Umbilical cord (tissue), 2 donors: ENCODE measurements at places on chromosomes 16 and 17. TPM values are rescaled to one million over a fixed set of nuclear protein-coding genes. Genes with fewer than 3 reads are reported as not detected.
A peak's percentile ranks its signal among the peaks of the same experiment; 100 is the strongest.

DNA sequence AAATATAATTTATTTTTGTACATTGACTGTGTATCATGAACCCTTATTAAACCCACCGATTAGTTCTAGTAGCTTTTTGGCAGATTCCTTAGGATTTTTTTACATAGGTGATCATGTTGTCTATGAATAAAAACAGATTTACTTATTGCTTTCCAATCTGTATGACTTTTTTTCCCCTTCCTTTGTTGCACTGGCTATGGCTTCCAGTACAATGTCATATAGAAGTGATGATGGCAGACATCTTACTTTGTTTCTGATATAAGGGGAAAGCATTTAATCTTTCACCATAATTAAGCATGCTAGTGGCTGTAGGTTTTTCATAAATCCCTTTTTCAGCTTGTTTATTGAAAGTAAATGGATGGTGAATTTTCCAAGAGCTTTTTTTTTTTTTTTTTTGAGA lies 28.9 kb upstream of the NACA2 start:
- DNase-seq, result no peak

- peak; percentile 91 for DNase-seq
Observed at GRCh38 chr17:50264263-50265113, 9.8 kb upstream of the TMEM92 start.

- peak; percentile 18 for DNase-seq
Observed at GRCh38 chr16:61858988-61859387, 177.2 kb downstream of the CDH8 start.

- DNase-seq, result no peak
Observed at GRCh38 chr17:51802544-51802943, 356.0 kb downstream of the CA10 start.

- DNase-seq, result peak; percentile 59
Observed at GRCh38 chr17:72556944-72557826, 436.4 kb downstream of the SOX9 start.

GRCh38 chr17:69333561-69333960 lies 6.6 kb upstream of the ABCA5 start:
- no peak for DNase-seq

- DNase-seq, result peak; percentile 89
Observed at GRCh38 chr16:86391984-86392383, 118.3 kb upstream of the FOXF1 start.

GRCh38 chr16:46728806-46729205 lies 19.3 kb downstream of the MYLK3 start:
- no peak for DNase-seq

DNA sequence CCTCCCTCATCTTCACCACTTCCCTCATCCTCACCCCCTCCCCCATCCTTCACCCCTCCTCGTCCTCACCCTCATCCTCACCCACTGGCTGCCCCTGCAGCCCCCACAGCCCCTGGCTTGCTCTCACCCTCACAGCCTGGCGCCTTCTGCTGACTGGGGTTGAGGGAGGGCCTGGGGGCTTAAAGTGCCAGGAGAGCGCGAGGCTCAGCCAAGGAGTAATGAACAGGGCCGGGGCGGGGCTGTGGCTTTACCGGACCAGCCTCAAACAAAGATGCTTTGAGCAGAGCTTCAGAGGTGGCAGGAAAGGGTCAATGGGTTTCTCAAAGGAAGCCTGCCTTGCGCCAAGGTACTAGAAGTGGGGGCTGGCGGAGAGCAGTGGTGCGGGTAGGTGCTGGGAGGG lies at the start of gene PRSS33:
PRSS33 (minus strand) TSS at position 155 of the 400 bp plus-strand sequence. CDS start 1,013 bp downstream, outside the sequence.
- no peak for DNase-seq

GRCh38 chr16:1712791-1713261 lies 6.8 kb downstream of the MAPK8IP3 start:
- DNase-seq, result no peak

DNA sequence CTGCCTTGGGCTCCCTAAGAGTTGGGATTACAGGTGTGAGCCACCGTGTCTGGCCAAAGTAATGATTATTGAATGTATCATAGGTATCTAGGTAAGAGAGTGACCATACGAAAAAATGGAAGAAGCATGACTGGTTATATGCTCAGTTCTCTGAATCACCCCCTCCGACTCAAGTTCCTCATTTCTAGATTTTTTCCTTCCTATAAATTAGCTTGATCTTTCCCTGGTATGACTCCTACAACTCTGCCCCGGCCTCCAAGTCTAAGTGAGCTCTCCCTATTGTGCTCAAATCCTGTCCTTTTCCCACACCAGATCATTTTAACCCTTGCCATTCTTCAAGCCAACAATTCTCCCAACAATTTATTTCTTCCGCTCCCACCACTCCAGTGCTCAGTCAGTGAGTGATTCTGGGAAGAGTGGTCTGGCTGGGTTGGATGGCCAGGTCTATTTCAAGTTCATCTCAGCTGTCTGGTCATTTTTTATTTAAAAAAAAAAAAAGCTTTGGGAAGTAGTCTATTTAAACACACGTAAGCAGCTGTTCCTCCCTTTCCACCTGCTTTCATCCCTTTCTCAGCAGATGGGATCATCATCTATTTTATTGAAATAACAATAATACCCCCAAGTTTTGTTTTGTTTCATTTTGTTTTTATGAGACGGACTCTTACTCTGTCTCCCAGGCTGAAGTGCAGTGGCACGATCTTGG lies 120.2 kb upstream of the HS3ST2 start:
- DNase-seq, result no peak

The BRIP1 gene
- total RNA-seq, result 10.6 TPM

DNA sequence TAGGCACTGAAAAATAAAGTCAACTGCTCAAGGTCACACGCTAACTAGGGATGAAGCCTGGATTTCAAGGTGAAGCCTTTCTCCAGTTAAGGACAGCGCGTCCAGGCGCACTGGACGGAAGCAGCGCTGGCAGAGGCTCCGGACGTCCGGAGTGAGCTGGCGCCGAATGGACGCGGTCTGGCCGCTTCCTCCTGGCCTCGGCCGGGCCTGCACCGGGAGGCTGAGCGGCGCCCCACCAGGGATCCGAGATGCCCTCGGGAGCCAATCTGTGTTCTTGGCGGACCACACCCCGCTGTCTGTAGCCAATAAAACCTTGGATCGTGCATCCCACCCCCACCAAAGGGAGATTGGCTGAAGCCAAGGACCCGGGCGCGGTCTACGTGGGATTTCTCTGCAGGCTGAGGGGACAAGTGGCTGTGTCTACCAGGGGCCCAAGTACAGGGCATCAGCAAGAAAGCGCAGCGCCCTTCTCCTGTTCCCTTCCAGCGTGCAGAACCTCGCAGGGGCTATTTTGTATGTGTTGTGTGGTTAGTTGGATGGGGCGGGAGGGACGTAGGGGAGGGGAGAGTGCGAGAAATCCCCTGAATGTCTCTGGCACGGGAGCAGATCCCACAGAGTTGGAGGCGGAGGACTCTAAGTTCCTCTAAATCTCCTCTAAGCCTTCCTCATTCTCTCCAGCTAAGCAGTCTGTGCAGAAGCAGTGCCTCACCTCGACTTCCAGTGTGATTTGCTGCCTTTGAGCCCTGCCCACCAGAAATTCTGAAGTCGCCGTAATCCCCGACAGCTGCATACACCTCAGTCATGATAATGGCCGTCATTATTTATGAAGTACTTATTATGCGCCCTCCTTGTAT lies 2.5 kb upstream of the AKAP10 start:
- peak; percentile 85 for DNase-seq

The NOMO2 gene
- 72.9 TPM for total RNA-seq

- DNase-seq, result no peak
Observed at GRCh38 chr17:79890706-79891105, 51.5 kb upstream of the CBX4 start.

GRCh38 chr17:46991617-46992016 lies 12.6 kb upstream of the RPRML start:
- no peak for DNase-seq

DNA sequence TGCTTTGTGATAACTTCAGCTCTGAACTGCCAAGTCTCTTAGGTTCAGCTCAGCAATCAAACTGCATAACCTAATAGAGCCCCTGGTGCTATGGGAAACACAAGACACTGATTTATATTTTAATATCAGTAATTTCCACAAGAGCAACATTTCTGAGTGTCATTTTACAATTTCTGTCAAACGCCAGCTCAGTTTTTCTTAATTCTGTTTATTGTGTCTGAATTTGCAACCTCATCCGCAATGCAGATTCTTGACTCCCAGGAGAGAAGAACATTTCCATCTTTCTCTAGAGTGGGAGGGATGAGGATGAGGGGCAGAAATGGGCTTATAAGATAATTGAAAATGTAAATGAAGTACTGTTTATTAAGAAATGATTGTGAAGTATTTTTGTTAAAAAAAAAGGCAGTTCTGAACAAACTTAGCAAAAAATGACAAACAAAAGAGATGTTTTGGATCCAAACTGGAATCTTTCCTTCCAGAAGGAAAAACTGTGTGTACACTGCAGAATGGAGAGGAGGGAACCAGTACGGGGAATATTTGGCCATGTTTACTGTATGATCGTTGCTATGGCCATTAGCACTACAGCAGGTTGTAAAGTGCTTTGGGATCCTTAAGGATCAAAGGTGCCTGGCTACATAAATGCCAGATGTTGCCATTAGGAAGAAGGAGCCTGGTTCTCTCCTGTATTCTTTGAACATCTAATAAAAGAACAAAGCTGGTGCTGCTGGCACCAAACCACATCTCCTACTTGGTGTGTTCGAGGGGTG lies 7.4 kb upstream of the PMFBP1 start:
- DNase-seq, result no peak

DNA sequence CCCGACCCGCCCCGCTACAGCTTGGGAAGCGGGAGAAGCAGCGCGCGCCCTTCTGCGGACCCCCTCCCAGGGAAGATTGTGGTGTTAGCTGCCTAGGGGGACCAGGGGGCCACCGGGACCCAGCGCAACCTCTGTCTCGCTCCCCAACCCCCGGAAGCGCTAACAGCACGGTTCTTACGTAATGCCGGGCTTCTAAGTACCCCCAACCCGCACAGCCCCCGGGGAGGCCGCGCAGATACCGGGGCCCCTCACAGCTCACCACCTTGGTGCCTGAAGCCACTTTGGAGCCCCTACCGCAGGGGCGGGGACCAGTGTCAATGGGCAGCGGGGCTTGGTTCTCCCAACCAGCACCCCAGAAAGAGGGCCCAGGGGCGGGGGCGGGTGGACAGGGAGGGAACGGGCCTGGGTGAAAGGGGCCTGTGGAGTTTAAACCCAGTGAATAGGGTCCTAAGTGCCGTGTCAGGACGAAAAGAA lies 348 bp downstream of the MPP2 start:
- DNase-seq, result no peak

GRCh38 chr16:8804313-8804712 lies 6.7 kb downstream of the PMM2 start:
- DNase-seq, result no peak

The MT1G gene
- total RNA-seq, result not detected

DNA sequence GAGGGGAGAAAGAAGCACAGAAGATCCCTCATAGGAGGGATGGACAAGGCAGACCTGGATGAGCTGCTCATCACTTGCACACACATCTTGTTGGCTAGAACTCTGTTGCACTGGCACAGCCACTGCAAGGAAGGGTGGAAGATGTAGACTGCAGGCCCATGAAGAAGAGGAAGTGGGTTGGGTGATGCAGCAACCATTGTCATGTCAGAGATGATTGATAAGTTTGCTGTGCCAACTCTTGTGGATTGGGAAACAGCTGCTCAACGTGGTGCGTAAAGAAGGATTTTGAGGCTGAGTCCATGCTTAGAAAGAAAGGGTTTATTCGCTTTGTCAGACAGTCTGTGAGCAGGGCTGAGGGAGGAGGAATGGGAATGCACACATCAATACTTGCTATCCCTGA lies 161.4 kb upstream of the MPHOSPH6 start:
- DNase-seq, result no peak

- DNase-seq, result no peak
Observed at GRCh38 chr16:22323173-22323958, 26.2 kb downstream of the POLR3E start.

- DNase-seq, result no peak
Observed at GRCh38 chr17:3804503-3804931, 3.5 kb upstream of the ITGAE start.

DNA sequence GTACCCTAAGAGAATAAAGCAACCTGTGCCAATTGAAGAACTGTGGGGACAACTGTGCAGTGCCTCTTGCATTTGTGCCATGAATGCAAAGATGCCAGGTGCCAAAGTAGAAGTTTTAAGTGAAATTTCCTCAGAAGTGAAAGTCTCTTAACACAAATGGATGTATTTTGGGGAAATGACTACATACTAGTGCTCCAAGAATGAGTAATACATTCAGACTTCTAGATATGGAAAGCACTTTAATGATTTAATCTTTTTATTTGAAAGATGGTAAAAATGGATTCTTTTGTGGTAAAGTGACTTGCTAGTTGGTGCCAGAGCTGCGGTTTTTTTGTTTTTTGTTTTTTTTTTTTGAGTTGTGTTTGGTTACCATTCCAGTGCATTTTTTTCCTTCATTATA lies 15.0 kb downstream of the UTP18 start:
- no peak for DNase-seq

The KRT32 gene
- 1.2 TPM for total RNA-seq

DNA sequence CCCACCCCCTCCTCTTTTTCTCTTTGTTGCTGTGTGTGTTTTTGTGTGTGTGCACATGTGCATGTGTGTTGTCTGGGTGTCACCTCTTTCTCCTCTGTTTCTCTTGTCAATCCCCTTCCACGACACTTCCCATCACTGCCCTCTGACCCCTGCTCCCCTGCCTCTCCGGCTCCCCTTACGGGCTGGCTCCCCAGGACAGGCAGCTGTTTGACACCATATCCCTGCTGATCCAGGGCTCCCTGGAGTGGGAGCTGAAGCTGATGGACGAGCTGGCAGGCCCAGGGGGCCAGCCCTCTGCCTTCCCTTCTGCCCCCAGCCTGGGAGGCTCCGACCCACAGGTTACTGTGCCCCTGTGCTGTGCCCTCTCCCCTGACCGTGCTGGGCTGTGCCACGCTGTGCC lies 15.2 kb upstream of the ABCC3 start:
- DNase-seq, result no peak

DNA sequence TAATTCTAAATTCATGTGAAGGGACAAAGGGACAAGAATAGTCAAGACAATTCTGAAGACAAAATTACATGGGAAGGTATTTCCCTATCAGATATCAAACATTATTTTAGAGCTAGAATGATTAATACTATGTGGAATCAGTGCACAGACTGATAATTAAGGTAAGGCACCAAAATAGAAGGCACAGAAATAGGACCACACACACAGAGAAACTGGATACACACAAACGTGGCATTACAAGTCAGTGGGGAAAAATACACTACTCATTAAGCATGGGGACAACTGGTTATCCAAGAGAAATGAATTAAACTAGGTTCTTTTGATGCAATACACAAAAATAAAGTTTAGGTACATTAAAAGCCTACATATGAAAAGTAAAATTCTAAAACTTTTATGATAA lies 132.8 kb upstream of the NETO2 start:
- no peak for DNase-seq

- no peak for DNase-seq
Observed at GRCh38 chr17:806346-806745, 24.2 kb downstream of the MRM3 start.

The NACA2 gene
- not detected for total RNA-seq
